ENCODE measurements at places on chromosomes 2 and 18.

GRCh38 chr2:20370191-20370590, 19.5 kb upstream of the PUM2 start:
- no peak for DNase-seq

- no peak for DNase-seq
Observed at GRCh38 chr2:105449076-105449475, 50.2 kb upstream of the FHL2 start.

GRCh38 chr18:48850822-48851598, 99.8 kb downstream of the SMAD7 start:
- DNase-seq: no peak

DNA sequence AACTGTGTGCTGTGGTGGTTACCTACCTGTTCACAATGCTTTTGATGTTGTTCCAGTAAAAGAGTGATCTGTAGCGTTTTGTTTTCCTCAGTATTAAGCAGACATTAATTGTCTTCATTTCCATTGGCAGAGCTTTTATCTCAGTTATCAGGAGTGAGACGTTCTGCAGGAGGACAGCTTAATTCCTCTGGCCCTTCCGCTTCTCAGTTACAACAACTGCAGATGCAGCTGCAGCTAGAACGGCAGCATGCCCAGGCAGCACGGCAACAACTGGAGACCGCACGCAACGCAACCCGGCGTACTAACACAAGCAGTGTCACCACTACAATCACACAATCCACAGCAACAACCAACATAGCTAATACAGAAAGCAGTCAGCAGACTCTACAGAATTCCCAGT, 78.3 kb downstream of the KCMF1 start:
- no peak for DNase-seq

DNA sequence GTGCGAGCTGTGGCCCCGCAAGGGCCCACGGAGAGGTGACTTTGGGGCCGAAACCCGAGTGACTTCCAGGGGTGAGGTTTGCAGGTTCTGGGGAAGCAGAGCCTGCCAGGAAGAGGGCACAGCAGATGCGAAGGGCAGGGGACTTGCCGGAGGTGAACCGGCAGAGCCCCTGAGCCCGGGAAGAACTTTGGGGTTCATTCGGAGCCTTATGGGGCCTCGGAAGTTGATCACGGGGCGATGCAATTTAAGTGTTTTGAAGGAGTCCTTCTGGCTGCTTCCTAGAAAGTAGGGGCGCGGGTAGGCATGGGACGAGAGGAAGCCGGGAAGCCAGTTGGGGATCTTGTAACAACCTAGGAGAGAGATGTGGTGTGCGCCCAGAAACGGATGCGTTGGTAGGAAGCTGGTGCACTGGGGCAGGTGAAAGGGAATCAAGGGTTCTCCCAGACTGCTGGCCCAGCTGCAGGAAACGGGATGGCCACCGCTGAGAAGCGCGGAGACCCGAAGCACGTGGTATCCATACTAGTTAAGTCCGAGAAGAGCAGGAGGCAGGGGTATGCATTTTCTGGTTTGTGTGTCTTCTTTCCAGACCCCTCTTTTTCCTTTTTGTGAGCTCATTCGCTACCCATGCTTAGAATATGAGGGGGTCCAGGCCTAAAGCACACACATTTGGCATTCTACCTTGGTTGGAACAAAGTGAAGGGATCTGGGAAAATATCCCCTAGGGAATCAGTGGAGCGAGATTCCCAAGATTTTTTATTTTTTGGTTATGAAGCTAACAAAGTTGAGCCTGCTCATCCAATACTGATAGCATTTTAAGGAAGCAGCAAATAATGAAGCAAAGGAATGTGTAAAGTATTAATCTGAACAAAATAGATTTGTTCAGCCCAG, 758 bp downstream of the SCLY start:
- DNase-seq: no peak

DNA sequence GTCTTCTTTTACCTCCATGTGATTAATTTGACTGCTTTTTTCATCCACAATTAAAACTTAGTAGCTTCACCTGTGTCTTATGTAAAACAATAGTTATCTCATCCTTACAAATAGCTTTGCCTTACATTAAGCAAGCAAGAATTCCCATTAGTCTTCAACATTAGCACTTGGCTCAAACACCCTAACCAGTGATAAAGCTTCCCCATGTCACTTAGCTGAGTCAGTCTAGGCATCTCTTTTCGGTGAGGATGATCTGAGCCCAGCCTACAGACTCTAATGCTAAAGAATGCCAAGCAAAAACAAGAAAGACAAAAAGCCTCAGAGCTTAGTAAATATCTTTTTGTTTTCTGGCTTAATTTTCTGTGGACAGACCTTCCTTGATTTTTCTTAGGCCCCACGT, 26.1 kb downstream of the GAD1 start:
- DNase-seq: no peak

GRCh38 chr2:96115631-96116423, 544 bp downstream of the ADRA2B start:
- DNase-seq: no peak

- DNase-seq: no peak
Observed at GRCh38 chr2:136054856-136055255, 63.1 kb downstream of the CXCR4 start.

- no peak for DNase-seq
Observed at GRCh38 chr18:8821083-8821465, 115.7 kb downstream of the MTCL1 start.

Measured in stimulated activated CD8-positive, alpha-beta memory T cell treated with anti-CD3 and anti-CD28 coated beads, Interleukin-2, amount 100 ng/mL, for 1 hour (primary cell).